ENCODE measurements at places on chromosomes 12 and 14.

- DNase-seq, result no peak
Measured at GRCh38 chr14:96660123-96660522, 137.1 kb upstream of the VRK1 start.

GRCh38 chr12:25242981-25243679 is 7.6 kb downstream of the KRAS start:
- DNase-seq, result no peak

- DNase-seq, result no peak
Measured at GRCh38 chr12:2163177-2163941, 110.6 kb downstream of the CACNA1C start.

- DNase-seq, result no peak
Measured at GRCh38 chr14:80638620-80639515, 302.7 kb downstream of the CEP128 start.

- DNase-seq, result no peak
Measured at GRCh38 chr14:65044596-65044959, 57.7 kb downstream of the MAX start.

GRCh38 chr12:54378796-54379397 is 5.6 kb downstream of the ZNF385A start:
- no peak for DNase-seq

DNA sequence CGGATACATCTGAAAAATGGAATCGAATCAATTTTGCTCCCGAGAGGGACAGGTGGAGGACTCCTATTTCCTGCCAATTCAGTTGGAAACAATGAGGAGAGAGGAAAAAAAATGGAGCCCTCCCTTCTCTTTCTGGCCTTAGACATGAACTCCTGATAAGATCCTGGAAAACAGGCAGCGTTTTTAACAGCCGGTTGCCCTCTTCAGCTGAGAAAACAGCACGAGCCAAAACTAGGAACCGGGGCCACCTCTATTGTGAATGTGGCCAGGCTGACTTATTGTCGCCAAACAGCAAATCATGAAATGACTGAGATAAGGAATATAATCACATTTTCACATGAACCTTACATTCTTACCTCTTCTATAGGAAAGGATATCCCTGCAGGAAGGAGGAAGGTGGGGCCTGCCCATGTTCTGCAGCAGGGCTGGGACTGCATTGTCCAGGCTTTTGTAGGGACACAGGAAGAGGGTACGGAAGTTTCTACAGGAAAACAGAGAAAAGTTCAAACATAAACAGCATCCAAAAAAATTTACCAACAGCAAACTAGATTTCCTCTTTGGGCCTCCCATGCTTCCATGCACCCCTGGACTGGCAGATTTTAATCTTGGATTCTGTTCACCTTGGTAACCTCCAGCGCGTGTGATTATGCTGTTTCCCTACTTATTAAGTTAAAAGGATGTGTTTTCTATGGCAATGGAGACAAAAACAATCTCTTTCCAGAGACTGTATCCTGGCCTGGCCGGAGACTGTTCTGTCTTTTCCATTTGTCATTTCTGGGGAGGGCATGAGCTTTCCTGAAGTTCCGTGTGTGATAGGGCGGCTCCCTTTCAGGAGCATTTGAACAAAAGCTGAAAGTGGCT is 29.0 kb upstream of the ELK3 start:
- DNase-seq, result no peak

GRCh38 chr12:32052212-32052713 is 54.4 kb upstream of the BICD1 start:
- no peak for DNase-seq

DNA sequence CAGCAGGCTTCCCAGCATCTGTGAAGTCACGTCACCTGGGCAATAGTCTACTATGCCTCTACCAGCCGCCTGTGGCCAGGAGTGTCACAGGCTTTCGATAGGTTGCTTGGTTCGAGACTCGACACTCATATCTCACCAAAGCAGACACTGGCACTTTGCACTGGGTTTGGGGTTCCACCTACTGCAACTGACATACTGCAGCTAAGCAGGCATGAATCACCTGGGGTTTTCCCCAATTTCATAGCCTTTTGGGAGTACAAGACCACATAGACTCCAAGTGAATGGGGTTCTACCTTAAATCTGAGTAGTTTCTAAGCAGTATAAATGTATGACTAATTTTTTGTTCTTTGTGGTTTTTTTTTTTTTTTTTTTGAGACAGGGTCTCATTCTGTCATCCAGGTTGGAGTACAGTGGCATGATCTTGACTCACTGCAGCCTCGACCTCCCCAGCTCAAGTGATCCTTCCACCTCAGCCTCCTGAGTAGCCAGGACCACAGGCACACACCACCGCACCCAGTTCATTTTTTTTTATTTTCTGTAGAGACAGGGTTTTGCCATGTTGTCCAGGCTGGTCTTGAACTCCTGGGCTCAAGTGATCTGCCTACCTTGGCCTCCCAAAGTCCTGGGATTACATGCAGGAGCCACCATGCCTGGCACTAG is 32.1 kb downstream of the DMAC2L start:
- DNase-seq, result peak; percentile 64

- DNase-seq, result no peak
Measured at GRCh38 chr14:69543341-69544115, 31.1 kb downstream of the CCDC177 start.

- peak; percentile 43 for DNase-seq
Measured at GRCh38 chr14:52694761-52695480, 437 bp downstream of the ERO1A start.

GRCh38 chr14:106879241-106879640 is 1352.9 kb downstream of the TMEM121 start:
- peak; percentile 67 for DNase-seq

- no peak for DNase-seq
Measured at GRCh38 chr12:50112456-50113218, 601 bp downstream of the COX14 start.

DNA sequence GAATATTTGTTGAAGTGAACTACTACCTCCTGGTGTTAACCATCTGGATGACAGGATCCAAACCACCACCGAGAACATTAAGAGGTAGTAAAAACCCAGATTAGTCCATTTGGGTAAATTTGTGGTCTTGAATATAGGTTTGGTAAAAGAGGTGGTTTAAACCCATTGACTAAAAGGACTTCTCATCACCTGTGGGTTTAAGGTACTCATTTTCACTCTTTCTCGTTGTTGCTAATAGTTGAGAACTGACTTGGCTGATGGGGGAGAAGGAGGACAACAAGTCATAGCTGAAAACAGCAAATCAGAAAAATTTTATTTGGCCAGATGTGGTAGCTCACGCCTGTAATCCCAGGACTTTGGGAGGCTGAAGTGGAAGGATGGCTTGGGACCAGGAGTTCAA is 59.2 kb downstream of the ACADS start:
- no peak for DNase-seq

- no peak for DNase-seq
Measured at GRCh38 chr12:56931474-56931978, 2.7 kb downstream of the SDR9C7 start.

GRCh38 chr12:48163150-48163747 is 5.9 kb upstream of the ASB8 start:
- no peak for DNase-seq

DNA sequence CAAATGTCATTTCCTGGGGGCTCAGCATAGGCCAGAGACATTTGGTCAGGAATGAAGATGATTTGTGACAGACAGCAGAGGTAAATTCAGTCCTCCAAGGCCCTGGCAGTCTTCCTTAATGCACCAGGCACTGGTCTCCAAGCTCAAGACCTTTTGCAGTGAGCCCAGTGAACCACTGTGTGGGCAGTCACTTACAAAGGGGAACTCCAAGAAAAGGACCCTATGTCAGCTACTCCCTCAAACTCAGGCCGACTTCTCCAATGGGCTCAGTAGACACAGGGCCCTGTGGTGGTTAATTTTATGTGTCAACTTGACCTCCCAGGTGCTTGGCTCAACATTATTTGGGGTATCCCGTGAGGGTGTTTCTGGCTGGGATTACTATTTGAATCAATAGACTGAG is 29.3 kb upstream of the PLEK2 start:
- DNase-seq, result no peak

GRCh38 chr14:103576371-103577024 is 13.7 kb downstream of the COA8 start:
- no peak for DNase-seq

DNA sequence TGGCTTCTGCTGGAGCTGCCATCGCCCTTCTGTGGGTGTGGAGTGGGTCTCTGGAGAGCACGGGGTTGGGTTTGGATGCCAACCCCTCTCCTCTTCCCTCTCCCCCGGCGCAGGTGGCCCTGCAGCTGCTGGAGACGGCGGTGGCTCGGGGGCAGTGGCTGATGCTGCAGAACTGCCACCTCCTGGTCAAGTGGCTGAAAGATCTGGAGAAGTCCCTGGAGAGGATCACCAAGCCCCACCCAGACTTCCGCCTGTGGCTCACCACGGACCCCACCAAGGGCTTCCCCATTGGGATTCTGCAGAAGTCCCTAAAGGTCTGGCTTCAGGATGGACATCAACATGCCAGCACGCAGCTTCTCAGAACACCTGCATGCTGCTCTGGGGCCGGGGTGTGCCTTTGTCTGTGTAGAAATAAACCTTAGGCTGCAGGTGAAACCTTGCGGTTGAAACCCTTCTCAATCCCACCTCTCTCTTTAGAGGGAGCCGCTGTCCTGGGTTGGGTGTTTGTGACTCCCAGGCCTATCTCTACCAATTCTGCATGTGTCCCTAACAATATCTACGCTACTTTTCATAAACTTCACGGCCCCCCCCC is 44.3 kb downstream of the CCDC92 start:
- DNase-seq, result no peak

DNA sequence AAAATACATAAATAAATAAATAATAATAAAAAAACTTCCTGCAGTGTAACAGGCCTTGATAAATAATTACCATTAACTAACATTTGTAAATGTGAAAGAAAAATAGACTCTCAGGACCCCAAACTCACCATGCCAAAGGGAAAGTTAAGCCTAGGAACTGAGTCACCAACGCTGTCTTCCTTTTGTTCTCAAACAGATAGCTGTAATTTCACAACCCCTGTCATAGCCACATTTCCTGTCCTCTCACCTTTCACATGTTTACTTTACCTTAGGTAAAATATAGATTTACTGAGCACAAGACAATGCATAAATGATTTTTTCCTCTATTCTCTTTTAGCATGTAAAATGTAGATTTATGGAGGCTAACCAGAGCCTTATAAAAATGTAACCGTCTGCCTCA is 35.9 kb upstream of the CHST11 start:
- DNase-seq, result no peak

GRCh38 chr14:104981699-104982541 is 3.7 kb upstream of the CLBA1 start:
- no peak for DNase-seq

DNA sequence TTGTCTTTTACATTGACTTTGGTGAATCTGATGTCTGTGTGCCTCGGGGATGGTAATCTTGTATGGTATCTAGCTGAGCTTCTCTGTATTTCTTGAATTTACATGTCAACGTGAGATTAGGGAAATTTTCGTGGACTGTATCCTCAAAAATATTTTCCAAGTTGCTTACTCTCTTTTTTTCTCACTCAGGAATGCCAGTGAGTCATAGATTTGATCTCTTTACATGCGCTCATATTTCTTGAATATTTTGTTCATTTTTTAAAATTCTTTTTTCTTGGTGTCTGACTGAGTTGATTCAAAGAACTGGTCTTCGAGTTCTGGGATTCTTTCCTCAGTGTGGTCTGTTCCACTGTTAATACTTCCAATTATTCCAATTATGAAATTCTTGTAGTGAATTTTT is 207.7 kb downstream of the RAD51B start:
- DNase-seq, result no peak

DNA sequence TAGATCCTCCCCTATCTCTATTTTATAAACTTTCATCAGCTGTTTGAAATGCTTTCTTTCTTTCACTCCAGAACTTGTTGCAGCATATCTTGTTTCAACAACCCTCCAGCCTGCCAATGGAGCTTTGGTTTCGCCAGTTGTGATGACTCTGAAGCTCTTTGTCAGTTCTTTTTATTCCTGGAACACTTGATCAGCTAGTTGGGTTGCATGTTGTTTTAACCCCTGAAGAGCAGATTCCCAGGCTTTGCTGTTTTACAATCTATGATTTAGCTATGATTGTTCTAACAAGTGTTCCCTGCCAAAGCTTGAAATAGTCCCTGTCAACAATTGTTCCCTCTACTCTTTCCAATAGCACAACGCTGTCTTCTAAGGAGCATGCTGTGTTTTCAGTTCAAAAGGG is 50.6 kb upstream of the FUT8 start:
- DNase-seq, result no peak

- DNase-seq, result no peak
Measured at GRCh38 chr12:77153706-77154105, 88.3 kb upstream of the E2F7 start.

GRCh38 chr12:93173178-93173957 is 204.4 kb upstream of the NUDT4 start:
- no peak for DNase-seq

DNA sequence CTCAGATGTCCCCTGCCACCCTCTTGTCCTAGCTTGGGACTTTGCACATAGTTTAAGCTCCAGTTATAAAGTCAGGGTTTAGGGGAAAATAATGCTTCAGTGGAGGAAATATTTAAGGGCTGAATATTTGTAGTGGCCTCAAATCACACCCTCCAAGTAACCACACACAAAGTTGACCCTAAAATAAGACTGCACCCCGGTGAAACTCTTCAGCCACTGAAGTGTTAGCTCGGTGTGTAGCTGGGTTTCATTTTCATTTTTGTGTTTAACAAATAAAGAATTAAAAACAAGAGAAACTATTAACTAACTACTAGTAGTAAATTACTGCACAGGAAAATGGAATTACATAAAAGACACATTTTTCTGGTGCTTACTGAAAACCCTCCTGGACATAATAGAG is 14.8 kb upstream of the BCL11B start:
- DNase-seq, result peak; percentile 51

DNA sequence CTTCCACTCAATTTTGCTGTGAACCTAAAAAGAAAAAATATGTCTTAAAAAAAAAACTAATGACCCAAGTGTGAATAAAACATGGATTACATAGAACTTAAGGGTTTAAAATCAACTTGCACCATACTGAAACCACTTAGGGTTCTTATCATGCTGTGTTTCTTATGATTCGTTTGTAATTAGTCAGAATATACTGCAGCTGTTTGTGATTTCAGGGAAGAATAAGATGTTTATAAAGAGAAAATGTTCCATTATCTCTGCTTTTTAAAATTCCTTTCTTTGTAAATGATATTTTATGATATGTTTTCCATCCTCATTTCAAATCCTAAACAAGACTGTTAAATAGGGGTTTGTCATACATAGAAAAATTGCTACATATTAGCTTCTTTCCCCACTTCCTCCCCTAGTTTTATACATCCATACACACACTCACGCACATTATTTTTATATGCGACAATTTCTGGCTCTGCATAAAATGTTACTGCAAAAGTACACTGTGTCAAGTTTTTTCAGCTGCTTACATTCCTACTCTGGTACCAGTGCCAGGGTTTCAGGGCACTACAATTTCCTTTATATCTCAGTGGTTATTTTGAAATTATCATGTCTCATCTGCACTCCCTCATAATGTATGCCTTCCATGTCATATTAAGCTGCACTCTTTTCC is 275.2 kb upstream of the GARIN6 start:
- no peak for DNase-seq

- DNase-seq, result no peak
Measured at GRCh38 chr12:52260361-52261207, 13.9 kb upstream of the KRT86 start.

- DNase-seq, result peak; percentile 42
Measured at GRCh38 chr14:91911474-91912032, 35.9 kb downstream of the FBLN5 start.
